ENCODE measurements at places on chromosomes 6 and 20.

DNA sequence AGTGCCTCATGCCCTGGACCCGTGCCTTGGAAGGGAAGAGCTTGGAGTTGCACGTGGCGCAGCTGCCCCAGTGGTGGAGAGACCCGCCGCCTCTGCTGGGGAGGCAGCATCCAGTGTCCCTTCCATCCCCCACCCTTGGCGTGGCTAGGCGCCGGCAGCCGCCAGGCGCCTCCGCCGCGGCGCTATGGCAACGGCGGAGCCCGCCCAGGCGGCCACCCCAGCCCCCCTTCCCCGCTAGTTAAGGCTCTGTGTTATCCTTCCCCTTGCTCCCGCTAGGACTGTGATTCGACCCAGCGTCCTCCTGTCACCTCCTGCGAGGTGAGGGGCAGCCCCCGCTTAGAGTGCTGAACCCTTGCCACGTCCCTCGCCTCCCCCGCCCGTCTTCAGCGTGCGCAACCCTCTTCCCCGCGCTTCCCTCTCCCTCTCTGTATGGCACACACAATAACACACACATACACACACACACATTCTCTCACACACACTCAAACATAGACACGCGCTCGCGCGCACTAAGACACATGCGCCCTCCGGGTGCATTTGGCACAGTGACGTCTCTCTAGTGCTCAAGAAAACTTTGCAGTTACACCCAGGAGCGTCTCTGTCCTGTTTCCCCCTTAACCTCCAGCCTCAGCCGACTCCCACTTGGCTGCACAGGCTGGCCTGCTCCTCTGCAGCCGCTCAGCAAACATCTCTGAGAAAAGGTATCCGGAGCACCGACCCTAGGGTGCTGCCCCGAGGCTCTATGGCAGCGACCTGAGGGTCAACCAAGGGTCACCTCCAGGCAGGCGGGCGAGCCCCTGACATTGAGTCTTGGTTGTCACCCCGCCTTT lies 8.5 kb downstream of the GRIK2 start:
- no peak for DNase-seq

GRCh38 chr20:13278812-13279570 lies 57.9 kb downstream of the ISM1 start:
- no peak for DNase-seq

DNA sequence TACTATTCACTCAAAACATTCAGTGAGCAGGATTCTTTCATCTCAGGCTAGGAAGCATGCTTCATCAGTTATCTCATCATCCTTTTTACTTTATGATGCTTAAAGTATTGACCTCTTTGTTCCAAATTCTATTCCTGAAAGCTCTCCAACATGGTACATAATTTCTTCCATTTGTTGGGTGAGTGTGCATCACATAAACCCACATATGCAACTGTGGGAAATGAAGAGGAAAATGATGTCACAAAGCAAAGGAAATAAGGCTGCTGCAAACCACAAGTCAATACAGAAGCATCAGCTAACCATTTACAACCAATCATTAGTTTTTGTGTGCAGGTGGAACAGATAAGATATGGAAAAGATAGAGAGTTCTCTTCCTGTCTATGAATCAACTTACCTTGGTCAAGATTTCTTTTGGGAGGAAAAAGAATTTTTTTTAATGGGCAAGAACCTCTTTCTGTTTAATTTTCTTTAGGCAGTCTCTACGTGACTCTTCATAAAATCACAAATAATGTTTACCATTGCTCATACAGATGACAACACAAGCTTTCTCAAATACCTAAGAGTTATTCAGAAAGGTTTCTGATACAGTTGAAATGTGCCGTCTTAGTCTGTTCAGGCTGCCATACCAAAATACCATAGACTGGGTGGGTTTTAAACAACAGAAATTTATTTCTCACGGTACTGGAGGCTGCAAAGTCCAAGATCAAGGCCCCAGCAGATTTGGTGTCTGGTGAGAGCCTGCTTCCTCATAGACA lies 259.9 kb downstream of the ADGRG6 start:
- no peak for DNase-seq

DNA sequence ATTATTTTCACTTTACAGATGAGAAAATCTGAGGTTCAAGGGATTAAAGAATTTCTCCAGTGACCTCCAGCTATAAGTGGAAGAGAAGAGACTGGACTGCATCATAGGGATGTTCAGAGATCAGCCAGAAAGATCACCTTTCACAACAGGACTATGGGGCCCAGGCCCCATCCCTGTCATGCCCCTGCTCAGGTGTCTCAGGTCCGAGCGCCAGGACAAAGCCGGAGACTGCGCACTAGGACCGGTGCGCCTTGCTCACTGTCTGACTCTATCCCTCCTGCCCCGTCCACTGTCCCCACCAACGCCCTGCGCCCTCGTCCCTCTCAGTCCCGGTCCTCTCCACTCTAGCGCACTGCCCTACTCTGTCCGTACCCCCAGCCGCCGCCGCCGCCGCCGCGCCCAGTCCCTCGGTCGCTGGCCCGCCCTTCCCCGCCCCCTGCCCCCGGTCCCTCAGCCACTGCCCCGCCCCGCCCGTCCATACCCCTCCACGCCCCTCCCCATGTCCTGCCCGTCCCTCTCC lies 521 bp upstream of the RAD21L1 start:
- no peak for DNase-seq

- no peak for DNase-seq
Measured at GRCh38 chr6:119276211-119276610, 73.3 kb downstream of the MAN1A1 start.

DNA sequence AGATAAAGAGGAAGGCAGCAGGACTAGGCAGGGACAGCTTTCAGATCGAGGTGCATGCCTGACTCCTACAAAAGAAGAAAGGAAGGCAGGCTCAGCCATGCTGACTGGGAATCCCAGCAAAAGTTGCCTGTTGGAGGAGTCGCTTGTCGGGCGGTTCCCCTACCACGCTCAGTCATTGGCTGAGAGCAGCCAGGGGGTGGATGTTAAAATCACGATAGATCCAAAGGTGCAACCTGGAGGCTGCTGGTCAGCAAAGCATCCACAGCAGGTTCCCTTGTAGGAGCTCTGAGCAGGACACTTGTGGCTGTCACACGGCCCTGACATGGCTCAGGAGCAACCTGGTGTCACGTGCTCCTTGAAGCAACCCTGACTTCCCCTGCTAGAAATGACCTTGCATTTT lies 74.6 kb downstream of the ISM1 start:
- DNase-seq: no peak

GRCh38 chr6:499617-500016 lies 108.1 kb downstream of the IRF4 start:
- DNase-seq: no peak

- DNase-seq: no peak
Measured at GRCh38 chr6:51261691-51262090, 443.0 kb downstream of the TFAP2B start.

GRCh38 chr6:328136-328670 lies 35.9 kb downstream of the DUSP22 start:
- peak; percentile 56 for DNase-seq

DNA sequence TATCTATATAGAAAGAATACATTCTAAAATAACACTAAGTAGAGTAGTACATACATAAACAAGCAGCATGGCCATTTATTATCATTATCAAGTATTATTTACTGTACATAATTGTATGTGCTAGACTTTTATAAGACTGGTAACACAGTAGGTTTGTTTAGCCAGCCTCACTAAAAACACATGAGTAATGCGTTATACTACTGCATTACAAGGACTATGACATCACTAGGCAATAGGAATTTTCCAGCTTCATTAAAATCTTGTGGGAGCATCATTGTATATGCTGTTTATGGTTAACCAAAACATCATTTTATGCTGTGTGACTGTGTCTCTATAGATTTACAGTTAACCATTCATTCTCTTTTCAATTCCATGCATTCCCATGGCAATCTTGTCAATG lies 131.7 kb upstream of the HDGFL1 start:
- no peak for DNase-seq

GRCh38 chr20:59007665-59008511 lies 834 bp upstream of the CTSZ start:
- DNase-seq: no peak

GRCh38 chr20:41373931-41374920 lies 7.6 kb upstream of the EMILIN3 start:
- DNase-seq: no peak

DNA sequence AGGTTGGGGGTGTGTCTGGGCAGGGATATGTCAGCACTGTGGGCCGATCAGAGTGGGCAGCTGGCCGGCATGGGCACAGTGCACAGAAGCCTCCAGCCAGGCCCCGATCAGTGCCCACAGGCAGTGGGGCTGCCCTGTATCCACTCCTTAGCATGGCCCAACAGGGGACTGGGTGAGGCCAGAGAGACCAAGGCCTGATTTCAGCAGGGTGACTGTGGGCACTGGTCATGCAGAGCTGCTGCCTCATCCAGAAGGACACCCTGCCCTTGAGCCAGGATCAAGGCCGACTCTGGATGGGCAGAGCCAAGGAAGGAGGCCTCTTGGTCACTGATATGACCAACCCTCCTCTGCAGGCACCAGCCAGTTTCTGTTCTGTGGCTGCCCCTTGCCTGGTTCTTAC lies 159.7 kb downstream of the CDH4 start:
- no peak for DNase-seq

GRCh38 chr6:5520796-5521195 lies 259.5 kb downstream of the FARS2 start:
- no peak for DNase-seq

DNA sequence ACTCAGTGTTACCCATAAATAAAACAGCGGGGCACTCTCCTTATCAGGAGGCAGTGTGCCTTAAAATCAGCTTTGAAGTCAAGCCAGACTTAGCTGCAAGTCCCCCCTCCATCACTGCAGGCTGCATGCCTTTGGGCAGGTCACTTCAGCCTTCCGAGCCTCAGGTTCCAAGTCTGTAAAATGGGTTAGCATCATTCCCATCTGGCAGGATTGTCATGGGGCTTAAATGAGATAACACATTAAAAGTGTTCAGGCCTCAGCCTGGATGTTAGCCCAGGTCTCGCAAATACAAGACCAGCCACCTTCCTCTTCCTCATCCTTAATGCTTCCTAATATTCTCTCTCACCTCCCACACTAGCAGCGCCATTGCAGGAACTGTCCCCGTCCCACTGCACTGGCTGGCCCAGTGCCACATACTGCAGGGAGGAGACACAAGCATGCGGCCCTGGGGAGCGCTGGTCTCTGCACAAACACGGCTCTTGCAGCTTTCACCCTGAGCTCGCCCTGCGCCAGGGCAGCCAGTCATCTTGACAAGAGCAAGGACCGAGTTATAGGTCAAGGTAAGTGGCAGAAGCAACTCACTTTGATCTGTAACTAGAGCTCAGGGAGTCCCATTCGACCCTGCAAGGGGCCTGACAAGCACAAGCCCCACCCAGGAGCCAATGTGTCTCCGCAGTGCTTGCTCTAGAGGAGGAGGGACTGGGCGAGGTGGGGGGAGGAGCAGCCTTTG lies 564.6 kb upstream of the AGPAT4 start:
- no peak for DNase-seq

DNA sequence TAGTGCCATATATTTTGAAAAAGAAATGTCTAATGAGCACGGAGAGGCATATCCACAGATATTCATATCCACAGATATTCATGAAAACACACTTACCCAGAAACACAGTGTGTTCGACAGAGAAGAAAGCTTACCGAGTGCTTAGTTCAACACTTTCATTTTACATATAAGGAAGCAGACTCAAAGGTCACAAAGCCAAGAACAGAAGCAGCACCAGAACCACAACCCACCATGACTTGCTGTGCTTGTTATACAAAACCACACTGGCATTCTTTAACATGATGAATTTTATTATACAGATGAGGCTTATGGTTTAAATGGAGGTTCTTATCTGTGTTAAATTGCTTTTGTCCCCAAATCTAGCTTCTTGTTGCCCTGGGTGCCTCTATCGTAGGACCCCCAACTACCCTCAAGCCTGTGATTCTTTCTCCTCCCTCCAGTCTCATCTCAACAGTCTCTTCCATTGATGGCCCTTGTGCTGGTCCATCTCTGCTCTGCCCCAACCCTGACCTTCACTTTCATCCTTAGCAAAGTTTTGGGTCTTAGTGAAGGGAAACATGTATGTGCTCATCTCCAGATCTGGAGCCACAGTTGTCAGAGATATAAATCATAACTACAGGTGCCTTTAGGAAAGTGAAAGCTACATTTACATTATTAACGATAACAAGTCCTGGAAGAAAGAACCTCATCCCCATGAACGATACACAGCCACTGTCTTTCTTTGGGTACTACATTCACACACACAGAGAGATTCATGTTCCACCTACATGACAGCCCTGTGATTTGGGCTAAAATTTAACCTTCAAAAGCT lies 40.0 kb downstream of the SF3B5 start:
- DNase-seq: no peak

- no peak for DNase-seq
Measured at GRCh38 chr6:69813508-69813907, 16.7 kb upstream of the LMBRD1 start.

DNA sequence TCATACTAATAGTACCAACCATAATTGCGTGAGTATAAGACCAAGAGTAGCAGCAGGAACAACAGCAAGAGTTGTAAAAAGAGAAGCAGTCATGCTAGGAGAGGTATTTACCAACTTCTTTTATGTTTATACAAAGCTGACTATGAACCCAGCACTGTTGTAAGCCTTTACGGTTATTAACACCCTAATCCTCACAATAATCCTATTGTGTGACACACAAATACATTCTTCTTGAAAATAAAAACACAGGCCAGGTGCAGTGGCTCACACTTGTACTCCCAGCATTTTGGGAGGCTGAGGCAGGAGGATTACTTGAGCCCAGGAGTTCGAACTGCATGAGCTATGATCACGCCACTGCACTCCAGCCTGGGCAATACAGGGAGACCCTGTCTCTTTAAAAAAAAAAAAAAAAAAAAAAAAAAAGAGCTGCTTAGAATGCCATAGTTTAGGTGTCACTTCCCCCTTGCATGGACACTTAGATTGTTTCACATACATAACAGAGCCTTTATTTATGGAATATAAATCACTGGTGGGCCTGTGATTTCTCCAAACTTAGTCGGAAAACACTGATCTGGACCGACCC lies 20.2 kb downstream of the HCK start:
- no peak for DNase-seq

- no peak for DNase-seq
Measured at GRCh38 chr20:53609491-53610445, 16.1 kb upstream of the ZNF217 start.

- no peak for DNase-seq
Measured at GRCh38 chr20:19361790-19362189, 149.3 kb downstream of the SLC24A3 start.

GRCh38 chr20:50930976-50931305 lies 296 bp downstream of the ADNP start:
- DNase-seq: no peak

DNA sequence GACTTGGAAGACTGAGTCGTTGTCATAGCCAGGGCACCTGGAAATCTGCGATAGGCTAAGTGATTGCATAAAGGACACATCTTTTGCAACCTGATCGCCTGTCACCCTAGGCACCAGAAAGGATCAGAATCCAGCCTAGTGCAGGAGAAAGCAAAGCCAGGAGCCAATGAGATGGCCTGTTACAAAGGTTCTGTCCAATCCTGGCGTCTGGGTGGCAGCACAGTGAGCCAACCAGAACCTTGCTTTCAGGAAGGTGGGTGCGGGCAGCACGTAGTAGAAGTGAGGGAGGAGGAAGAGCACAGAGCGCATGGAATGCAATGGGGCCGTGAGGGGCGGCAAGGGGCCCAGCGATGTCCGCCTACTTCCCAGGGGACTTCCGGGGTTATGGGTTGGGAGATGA lies 120.4 kb upstream of the GGTLC1 start:
- DNase-seq: no peak

- DNase-seq: no peak
Measured at GRCh38 chr6:10730254-10730653, 7.4 kb downstream of the TMEM14C start.

GRCh38 chr6:111683157-111683556 lies 77.5 kb upstream of the TRAF3IP2 start:
- no peak for DNase-seq
